Colonic mucosa (tissue), 4 donors: ENCODE measurements at places on chromosomes 2 and 18. TPM values are rescaled to one million over a fixed set of nuclear protein-coding genes. Genes with fewer than 3 reads are reported as not detected.
A peak's percentile ranks its signal among the peaks of the same experiment; 100 is the strongest.

The STAM2 gene
- total RNA-seq = 30.6 TPM

The ELOA2 gene
- not detected for total RNA-seq

The SLC5A7 gene
- not detected for total RNA-seq

The EDAR gene
- 1.1 TPM for total RNA-seq

The BIN1 gene
- 60.8 TPM for total RNA-seq

The UGT1A7 gene
- 3.1 TPM for total RNA-seq

The PLEKHH2 gene
- 5.5 TPM for total RNA-seq

- DNase-seq = no peak
These were observed 40.2 kb downstream of the POLR1A start for GRCh38 chr2:86065512-86065911.

- no peak for DNase-seq
These were observed 86.3 kb upstream of the NPAS2 start for GRCh38 chr2:100733391-100734187.

GRCh38 chr2:219331560-219332213, 857 bp downstream of the RESP18 start:
- no peak for DNase-seq

DNA sequence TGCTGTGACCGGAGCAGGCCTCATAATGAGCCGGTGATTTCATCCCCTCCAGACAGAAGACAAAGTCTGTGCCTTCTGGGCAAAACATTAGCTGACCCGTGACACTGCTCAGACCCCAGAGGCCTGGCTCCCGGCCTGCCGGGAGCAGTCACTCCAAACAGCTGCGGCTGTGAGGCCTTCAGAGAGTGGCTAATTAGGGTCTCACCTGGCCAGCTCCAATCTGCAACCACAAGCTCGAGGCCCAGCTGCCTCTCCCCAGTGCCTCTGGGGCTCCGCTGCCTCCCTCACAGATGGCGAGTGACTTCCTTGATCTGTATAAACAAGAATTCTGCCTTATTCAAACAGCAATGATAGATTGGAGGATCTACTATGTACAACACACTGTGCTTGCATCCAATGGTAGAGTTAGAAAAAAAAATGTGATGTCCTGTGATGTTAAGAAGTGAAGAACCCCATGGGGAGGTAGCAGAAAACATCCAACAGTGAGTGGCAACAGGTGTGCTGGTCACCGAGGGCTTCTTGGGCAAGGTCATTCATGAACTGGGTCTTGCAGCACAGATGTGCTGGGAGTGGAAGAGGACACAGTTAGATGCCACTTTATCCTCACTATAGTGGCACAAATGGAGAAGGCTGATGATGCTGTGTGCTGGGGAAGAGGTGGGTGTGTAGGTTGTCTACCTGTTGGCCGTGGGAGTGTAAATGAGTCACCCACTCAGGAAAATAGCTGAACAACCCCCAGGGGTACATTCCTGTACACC, 98.2 kb upstream of the ASAP2 start:
- no peak for DNase-seq

DNA sequence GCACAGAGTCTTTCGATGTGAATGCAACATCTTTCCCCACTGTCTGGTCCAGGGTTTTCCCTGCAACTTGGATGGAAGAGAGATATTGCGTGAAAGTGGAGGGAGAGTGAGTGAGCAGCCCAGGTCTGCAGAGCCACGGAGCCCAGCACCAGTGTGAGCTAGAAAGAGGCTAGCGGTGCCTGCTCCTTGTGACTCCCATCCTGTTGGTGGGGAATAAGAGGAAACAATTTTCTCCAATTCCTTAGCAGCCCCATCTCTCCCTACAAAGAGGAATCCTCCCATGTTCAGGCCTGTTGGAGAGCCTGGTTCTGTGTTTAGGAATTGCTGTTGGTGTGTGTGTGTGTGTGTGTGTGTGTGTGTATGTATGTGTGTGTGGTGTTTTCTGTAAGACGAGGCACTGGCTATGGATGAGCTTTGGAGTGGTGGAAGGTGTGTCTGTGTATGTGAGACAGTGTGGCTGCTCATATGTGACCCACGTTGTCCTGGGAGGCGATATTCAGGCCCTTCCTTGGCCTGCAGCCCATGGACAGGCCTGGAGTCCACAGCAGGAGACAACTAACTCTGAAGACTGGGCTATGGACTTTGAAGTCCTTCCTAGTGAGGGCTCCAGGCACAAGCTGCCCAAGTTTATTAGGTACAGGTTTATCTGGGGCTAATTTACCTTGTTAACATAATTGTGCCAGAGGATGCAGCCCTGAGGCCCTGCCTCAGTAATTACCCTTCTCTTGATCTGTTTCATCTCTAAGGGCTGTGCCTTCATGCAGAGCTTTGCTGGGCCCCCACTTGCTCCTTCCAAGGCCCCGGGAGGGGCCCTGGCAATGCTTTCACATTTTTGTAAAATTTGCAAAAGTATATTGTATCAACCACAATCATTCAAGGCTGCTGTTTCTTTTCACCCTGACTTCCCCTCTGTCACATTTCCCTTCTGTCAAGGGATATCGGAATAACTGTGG, 88.6 kb upstream of the HAAO start:
- DNase-seq = no peak

- DNase-seq = no peak
These were observed 86.5 kb downstream of the EIPR1 start for GRCh38 chr2:3291113-3291512.

GRCh38 chr2:76491503-76491902, 780.8 kb upstream of the GCFC2 start:
- DNase-seq = no peak

GRCh38 chr18:72692086-72692485, 147.9 kb upstream of the CBLN2 start:
- DNase-seq = peak; percentile 46

GRCh38 chr2:48940606-48941005, 185.1 kb upstream of the LHCGR start:
- DNase-seq = no peak

GRCh38 chr2:105771836-105772235, 27.1 kb downstream of the NCK2 start:
- DNase-seq = no peak

DNA sequence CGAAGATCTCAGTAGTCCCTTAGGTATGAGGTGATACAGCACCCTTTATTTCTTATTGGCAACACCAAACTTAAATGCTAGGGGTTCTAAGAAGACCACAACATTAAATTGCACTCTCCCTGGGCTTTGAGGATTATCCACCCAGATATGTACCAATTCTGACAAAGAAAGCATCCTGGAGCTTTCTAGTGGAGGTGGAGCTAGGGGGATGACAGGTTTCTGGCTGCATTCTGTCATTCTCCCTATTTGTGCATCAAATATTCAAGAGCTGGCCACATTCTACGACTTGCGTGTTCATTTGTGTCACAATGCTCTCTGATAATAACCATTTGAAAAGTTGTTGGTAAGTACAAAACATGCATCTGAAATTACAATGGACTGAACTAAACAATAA, 111.1 kb downstream of the CDH2 start:
- DNase-seq = no peak

GRCh38 chr18:32888306-32888705, 115.5 kb upstream of the KLHL14 start:
- DNase-seq = no peak

DNA sequence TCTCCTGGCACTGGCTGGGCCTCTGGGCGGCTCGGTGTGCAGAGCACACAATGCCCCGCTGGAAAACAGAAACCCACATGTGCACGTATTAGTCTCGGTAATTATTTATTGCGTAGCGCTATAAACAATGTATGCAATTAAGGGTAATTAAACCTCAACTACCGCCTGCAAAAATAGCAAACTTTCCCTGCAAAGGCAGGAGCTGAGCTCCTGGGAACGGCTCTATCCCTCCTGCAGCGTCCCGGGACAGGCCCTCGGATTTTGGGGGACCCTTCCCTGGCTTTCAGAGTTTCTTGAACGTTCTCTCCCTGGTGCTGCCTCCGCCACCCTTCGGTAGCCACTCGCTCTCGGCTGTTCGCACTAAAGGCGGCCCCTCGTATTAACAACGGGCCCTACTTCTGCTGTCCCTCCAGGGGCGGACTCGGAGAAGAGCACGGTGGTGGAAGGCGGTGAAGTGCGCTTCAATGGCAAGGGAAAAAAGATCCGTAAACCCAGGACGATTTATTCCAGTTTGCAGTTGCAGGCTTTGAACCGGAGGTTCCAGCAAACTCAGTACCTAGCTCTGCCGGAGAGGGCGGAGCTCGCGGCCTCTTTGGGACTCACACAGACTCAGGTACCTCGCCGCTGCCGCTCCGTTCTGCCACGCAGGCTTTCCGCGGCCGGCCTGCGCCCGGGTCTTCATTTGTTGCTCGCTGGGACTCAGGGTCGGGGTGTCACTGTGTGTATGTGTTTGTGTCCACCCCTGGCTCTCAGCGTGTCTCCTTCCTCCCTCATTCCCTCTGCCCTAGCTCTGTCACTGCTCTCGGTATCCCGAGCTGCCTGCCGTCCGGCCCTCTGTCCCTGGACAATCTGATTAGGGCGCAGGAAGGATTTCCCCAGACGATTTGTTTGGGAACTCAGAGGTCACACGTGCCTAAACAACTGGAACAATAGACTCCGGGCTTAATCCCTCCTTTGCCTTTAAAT, 1.2 kb downstream of the DLX1 start:
- DNase-seq = peak; percentile 60

- DNase-seq = no peak
These were observed 22.5 kb downstream of the NFATC1 start for GRCh38 chr18:79418236-79418635.

- no peak for DNase-seq
These were observed 20.0 kb downstream of the ACVR1 start for GRCh38 chr2:157856187-157856515.

GRCh38 chr2:153819501-153819900, 52.2 kb upstream of the GALNT13 start:
- DNase-seq = no peak

- no peak for DNase-seq
These were observed 304.0 kb downstream of the ZNF521 start for GRCh38 chr18:25047983-25048382.

DNA sequence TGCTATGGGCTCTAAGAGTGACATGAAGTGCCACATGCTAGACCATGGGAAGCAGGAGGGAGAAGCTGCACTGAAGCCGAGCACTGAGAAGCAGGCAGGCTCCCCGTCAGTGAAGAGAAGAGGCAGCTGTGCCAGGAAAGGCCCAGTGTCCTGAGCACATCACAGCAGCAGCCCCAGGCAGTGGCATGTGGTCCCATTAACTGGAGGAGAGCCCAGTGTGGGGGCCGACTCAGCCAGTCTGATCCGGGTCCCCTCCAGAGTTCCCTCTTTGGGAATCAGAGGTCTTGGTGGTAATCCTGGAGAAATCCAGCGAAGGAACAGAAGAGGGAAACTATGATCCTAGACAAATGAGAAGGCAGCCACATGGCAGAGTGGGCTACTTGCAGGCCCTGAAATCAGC, 96.7 kb upstream of the ACAA2 start:
- no peak for DNase-seq

DNA sequence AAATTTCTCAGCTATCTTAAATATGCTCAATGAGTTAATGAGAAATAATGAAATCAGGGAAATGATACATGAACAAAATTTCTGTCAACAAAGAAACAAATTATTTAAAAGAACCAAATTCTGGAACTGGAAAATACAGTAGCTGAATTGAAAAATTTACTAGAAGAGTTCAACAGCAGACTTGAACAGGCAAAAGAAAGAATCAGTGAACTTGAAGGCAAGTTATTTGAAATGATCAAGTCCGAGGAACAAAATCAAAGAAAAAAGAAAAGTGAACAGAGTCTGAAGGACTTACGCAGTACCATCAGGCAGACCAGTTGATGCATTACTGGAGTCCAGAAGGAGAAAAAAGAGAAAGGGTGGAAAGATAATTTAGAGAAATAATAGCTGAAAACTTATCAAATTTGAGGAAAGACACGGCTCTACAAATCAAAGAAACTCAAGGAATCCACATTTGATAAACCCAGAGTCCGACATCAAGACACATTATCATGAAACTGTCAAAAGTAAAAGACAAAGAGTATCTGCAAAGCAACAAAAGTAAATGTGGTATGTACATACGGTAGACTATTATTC, 83.6 kb downstream of the CCDC138 start:
- no peak for DNase-seq

GRCh38 chr2:241372361-241372992, 16.4 kb downstream of the FARP2 start:
- DNase-seq = peak; percentile 59

DNA sequence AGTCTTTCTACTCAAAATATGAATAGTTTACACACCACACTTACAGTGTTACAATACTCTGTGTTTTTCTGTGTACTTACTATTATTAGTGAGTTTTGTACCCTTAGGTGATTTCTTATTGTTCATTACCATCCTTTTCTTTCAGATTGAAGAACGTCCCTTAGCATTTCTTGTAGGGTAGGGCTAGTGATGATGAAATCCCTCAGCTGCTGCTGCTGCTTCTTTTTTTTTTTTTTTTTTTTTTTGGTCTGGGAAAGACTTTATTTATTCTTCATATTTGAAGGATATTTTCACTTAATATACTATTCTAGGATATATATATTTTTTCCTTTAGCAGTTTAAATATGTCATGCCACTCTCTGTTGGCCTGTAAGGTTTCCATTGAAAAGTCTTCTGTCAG, 29.0 kb upstream of the SERPINB2 start:
- DNase-seq = no peak

DNA sequence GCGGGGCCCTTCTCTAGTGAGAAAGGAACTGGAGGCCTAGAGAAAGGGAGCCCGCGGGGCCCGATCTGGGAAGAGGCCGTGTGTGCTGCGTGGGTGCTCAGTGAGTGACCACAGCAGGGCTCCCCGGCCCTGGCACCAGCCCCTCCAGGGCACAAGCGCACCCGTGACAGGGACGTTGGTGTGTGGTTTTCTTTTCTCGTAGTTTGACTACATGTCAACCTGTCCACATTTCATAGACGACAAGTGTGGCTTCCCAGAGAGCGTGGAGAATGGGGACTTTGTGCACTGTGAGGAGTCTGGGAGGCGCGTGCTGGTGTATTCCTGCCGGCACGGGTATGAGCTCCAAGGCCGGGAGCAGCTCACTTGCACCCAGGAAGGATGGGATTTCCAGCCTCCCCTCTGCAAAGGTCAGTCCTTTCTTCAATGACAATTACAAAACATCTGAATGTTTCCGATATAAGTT, 83.1 kb downstream of the TPO start:
- DNase-seq = no peak

- DNase-seq = no peak
These were observed 67.5 kb downstream of the EMILIN2 start for GRCh38 chr18:2914185-2914880.

DNA sequence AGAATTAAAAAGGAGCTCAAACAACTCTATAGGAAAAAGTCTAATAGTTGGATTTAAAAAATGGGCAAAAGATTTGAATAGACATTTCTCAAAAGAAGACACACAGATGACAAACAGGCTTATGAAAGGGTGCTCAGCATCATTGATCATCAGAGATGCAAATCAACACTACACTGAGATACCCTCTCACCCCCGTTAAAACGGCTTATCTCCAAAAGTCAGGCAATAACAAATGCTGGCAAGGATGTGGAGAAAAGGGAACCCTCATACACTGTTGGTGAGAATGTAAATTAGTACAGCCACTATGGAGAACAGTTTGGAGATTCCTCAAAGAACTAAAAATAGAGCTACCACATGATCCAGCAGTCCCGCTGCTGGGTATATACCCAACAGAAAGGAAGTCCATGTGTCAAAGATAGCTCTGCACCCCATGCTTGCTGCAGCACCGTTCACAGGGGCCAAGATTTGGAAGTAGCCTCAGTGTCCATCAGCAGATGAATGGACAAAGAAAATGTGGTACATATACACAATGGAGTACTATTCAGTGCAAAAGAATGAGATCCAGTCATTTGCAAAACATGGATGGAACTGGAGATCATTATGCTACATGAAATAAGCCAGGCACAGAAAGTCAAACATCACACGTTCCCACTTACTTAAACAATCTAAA, 46.7 kb upstream of the B3GNT7 start:
- no peak for DNase-seq

GRCh38 chr2:14219306-14219705, 413.2 kb upstream of the LRATD1 start:
- no peak for DNase-seq
